Gastroesophageal sphincter (tissue), 4 donors: ENCODE measurements at places on chromosomes 13 and 19.

GRCh38 chr19:45103508-45104319 is 10.7 kb downstream of the PPP1R37 start:
- no peak for ATAC-seq

GRCh38 chr19:40599902-40600569 is 1.1 kb upstream of the LTBP4 start:
- no peak for ATAC-seq

DNA sequence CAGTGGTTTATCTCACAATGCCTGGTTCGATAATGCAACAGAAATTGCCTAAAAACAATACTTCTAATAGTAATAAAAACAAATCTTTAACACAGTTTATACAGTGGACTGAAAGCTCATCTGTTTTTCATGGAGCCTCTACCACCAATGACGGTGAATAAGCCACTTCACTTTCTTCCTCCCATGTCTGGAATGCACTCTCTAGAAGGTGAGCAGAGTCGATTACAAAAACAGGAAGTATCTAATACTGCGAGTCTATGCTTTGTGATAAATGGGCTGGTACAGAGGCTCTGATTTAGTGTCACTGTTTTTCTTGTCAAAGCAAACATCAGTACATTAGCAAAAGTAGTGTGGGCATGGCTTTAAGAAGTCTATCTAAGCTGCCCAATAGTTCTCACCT is 1348.6 kb upstream of the SLC10A2 start:
- ATAC-seq, result no peak

DNA sequence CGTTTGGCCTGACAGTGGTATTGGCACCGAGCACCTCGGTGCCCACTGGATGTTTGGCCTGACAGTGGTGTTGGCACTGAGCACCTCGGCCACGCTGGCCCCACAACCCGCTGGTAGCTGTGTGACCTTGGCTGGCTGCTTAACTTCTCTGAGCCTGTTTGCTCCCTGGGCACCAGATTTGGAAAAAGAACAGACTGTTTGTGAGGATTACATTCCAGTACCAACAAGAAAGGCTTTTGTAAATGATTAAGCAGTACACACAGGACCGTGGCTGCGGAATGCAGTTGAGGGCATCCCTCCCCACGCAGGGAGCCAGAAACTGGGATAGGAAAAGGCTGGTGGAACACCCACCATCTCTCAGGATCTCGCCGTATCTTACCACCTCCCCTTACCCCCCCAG is 31.9 kb downstream of the SLC25A42 start:
- no peak for ATAC-seq

DNA sequence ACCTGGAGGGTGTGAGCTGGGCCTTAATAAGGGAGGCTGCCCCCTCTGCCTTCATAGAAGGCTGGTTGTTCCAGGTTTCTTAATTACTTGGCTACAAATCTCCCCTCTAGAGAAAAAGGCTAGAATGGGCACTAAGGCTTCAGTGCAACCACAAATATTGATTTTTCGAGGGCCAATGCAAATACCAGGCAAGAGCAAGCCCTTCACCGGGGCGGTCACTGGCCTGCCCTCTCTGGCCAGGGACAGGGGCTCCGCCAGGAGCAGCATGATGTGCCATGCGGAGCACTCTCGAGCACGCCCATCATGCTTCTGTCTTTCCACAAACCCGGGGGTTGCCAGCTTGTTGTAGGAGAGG is 127.8 kb upstream of the SPACA7 start:
- ATAC-seq, result no peak

GRCh38 chr13:113275387-113275786 is 21.7 kb upstream of the LAMP1 start:
- ATAC-seq, result no peak

GRCh38 chr13:59061621-59062020 is 1102.1 kb downstream of the DIAPH3 start:
- ATAC-seq, result no peak

DNA sequence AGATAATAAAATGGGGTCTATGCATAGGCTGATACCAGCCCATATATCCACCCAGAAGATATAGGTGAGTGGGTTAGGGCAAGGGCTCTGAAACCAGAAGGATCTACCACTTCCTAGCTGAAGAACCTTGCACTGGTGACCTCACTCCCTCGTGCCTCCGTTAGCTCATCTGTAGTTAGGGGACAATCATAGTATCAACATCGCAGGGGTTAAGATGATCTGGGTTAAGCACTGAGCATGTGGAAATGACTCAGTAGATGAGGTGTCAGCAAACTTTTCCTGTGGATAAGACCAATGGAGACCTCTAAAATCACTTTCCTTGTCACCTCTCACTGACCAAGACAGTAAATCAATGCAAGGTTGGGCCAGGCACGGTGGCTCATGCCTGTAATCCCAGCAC is 30.5 kb downstream of the TNFSF14 start:
- ATAC-seq, result no peak
